Kidney (tissue), 22 donors: ENCODE measurements at places on chromosomes 1 and 21.

- no peak for DNase-seq
Measured at GRCh38 chr1:117686907-117687306, 81.1 kb downstream of the TENT5C start.

DNA sequence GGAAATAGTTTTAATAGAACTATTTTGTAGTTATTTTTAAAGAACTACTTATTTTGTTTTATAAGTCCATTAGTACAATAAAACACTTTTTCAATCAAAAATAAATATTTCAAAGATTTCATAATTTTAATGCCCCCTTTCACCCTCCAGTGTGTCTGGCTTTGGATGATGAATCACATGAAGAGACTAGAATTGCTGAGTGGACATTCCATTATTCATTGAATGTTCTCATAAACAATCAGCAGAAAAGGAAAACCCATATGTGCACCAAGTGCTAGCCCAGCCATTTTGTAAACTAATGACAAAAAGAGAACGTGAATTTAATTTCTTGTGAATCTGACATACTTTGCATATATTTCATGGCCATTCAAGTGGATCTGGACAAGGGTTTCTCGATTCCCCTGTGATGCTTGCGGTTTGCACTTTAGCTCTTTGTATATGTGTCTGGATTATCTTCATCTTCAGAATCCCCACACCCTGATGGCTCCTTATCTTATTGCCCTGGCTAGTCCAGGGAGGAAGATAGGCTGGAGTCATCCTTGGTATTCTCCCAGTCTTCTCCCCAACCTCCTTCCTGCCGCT, 20.7 kb upstream of the CHIA start:
- no peak for DNase-seq

- DNase-seq = no peak
Measured at GRCh38 chr21:34574601-34575529, 40.0 kb downstream of the RCAN1 start.

GRCh38 chr1:227010645-227011044, 70.6 kb downstream of the COQ8A start:
- no peak for DNase-seq
